Neural progenitor cell (in vitro differentiated cells): ENCODE measurements at places on chromosomes 16 and 17. TPM values are rescaled to one million over a fixed set of nuclear protein-coding genes. Genes with fewer than 3 reads are reported as not detected.

DNA sequence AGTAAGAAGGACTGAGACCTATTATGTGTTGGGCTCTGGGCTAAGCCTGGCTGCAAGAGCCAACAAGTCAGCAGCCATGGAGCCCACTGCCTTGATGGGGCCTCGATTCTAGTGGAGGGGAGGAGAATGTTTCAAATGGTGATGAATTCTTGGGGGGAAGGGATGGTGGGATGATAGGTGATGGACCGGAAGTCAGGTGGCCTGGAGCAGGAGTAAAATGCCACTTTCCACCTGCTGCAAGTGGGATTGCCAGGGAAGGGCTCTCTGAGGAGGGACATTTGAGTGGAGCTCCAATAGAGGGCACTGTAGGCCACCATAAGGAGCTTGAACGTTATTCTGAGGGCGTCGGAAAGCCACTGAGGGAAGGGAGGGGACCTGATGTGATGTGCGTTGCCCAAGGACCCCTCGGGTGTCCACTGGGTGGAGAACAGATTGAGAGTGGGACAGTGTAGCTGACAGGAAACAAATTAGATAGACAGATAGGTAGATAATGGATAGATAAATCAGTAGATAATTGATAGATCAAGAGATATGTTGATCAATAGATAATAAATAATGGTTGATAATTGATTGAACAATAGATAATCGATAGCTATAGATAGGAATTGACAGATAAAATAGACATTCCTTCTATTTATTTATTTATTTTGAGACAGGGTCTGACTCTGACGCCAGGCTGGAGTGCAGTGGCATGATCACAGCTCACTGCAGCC, 18.2 kb upstream of the NXPH3 start:
- H3K4me1 ChIP-seq = peaks cover 5% of the 10 kb centered on the region
- peaks cover 20% of the 10 kb centered on the region for H3K27me3 ChIP-seq
- peak; percentile 89 for DNase-seq
- H3K27ac ChIP-seq = no peak overlapping the region
- H3K4me3 ChIP-seq = no peak overlapping the region

The SLC38A8 gene
- total RNA-seq = not detected in 2 replicates

The TMEM92 gene
- total RNA-seq = 1.8 and 4.4 TPM in 2 replicates

- H3K4me3 ChIP-seq = peak within 1 kb of the TSS; percentile 60
- peaks cover 36% of the 10 kb centered on the region for H3K27me3 ChIP-seq
- DNase-seq = peak; percentile 96
- H3K4me1 ChIP-seq = peaks cover 4% of the 10 kb centered on the region
- peaks cover 17% of the 10 kb centered on the region for H3K36me3 ChIP-seq
- peak within 1 kb of the TSS; percentile 66 for H3K27ac ChIP-seq
These were observed at the start of gene MPHOSPH6 for GRCh38 chr16:82169861-82170845. MPHOSPH6 (minus strand) TSS chr16:82170224; CDS start chr16:82170175, 49 bp downstream.

GRCh38 chr17:55416470-55417052, 5.1 kb downstream of the MMD start:
- no peak overlapping the region for H3K27ac ChIP-seq
- no peak for DNase-seq
- H3K4me3 ChIP-seq = no peak overlapping the region
- H3K27me3 ChIP-seq = no peaks in the 10 kb centered on the region

GRCh38 chr16:66660422-66661209, 35.9 kb downstream of the CMTM4 start:
- peaks cover 5% of the 10 kb centered on the region for H3K4me1 ChIP-seq
- no peak overlapping the region for H3K4me3 ChIP-seq
- no peaks in the 10 kb centered on the region for H3K27me3 ChIP-seq
- no peaks in the 10 kb centered on the region for H3K36me3 ChIP-seq
- no peak overlapping the region for H3K27ac ChIP-seq
- DNase-seq = peak; percentile 75

The OR3A2 gene
- total RNA-seq = 0.15 TPM in 1 of 2 replicates, not detected in the other

DNA sequence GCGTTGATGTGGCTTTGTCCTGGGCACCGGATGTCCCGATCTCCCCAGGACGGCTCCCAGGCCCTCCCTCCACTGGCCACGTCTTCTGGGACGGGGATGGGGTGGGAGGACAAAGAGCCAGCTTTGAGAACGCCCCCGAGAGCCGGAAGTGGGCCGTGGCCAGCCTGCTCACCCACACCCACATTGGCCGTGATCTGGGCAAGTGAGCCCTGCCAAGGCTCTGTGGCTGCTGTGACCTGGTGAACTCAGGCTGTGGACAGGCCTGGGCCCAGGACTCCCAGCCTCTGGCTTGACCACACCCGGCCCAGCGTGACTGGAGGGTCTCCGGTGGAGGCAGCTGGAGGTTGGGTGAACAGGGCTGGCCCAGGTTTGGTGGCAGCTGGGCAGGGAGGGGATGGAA, 3.3 kb downstream of the CDH15 start:
- no peak for DNase-seq
- peaks cover 30% of the 10 kb centered on the region for H3K27me3 ChIP-seq
- peaks cover 19% of the 10 kb centered on the region for H3K4me1 ChIP-seq
- no peak overlapping the region for H3K4me3 ChIP-seq

The FAHD1 gene
- 18.5 and 21.6 TPM in 2 replicates for total RNA-seq

- H3K4me3 ChIP-seq = no peak within 1 kb of the TSS
- no peak within 1 kb of the TSS for H3K27ac ChIP-seq
- no peaks in the 10 kb centered on the region for H3K4me1 ChIP-seq
- H3K27me3 ChIP-seq = no peaks in the 10 kb centered on the region
These were observed at the start of gene ITGAE for GRCh38 chr17:3800362-3801271. ITGAE (minus strand) TSS chr17:3801188; CDS start chr17:3801144, 44 bp downstream.

DNA sequence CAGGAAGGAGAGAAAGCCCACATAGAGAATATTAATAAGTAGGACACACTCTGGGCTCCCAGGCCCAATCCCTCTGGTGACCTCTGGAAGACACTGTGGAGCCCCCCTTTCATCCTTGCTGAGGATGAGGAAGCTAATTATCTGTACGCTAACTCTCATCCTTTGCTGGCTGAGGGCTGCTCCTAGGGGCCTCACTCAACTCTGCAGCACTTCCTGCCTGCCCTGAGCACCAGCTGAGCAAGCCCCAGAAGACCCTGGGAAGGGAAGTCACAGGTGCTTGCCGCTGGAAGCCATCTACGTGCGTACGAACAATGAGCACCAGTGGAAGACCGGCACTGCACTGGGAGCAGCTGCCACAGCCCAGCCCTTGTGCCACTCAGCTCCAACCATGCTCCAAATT, 145.8 kb upstream of the CDH5 start:
- H3K27ac ChIP-seq = no peak overlapping the region
- no peaks in the 10 kb centered on the region for H3K27me3 ChIP-seq
- no peak overlapping the region for H3K4me3 ChIP-seq
- H3K4me1 ChIP-seq = peaks cover 7% of the 10 kb centered on the region
- DNase-seq = no peak

GRCh38 chr17:39927929-39928857, 661 bp downstream of the LRRC3C start:
- no peaks in the 10 kb centered on the region for H3K27me3 ChIP-seq
- peak overlapping the region; percentile 93 for H3K4me3 ChIP-seq
- H3K27ac ChIP-seq = peak overlapping the region; percentile 14
- peaks cover 30% of the 10 kb centered on the region for H3K4me1 ChIP-seq

The MPRIP gene
- 42.1 and 65.0 TPM in 2 replicates for total RNA-seq

DNA sequence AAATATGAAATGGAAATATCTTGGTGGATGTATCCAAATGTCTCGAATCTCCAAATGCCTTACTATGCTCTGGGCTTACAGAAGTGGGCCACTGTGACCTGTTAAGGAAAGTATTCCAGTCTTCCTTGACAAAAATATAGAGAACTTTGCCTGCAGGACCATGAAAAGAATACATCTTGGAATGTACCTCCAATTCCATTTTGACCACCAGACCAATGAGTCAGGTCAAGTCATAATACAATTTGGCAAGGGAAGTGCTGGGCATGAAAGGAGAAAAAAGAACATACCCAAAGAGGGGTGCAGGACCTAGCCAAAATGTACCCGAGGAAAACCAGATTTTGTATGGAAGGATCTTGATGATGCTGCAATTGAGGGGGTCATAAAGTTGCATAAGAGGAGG, 1153.7 kb upstream of the GOT2 start:
- no peaks in the 10 kb centered on the region for H3K27me3 ChIP-seq
- no peak overlapping the region for H3K27ac ChIP-seq
- no peak overlapping the region for H3K4me3 ChIP-seq
- H3K4me1 ChIP-seq = no peaks in the 10 kb centered on the region
- no peaks in the 10 kb centered on the region for H3K36me3 ChIP-seq
- no peak for DNase-seq

DNA sequence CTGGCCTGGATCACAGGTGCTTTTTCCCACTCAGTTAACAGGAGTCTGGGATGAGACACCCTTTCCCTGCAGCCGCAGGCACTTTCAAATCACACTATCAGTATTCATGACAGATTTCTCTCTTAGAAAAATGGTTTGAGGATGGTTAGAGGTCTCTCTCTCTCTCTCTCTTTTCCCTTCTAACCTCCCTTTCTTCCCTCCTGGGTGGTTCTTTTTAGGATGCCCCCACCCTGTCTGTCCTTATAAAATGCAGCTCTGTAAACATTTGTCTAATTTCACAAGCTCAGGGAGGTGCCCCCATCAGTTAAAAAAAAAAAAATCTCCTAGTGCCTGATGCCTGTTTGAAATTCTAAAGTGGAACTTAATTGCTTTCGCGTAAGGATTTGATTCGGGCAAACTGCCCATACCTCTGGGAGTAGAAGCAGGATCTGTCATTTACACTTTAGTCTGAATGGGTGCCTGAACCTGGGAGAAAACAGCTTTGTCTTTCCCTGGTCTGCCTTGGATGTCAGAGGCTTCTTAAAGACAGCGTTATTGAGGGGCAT, 158.8 kb downstream of the CCDC182 start:
- DNase-seq = no peak
- H3K27me3 ChIP-seq = no peaks in the 10 kb centered on the region
- H3K27ac ChIP-seq = no peak overlapping the region
- peaks cover 29% of the 10 kb centered on the region for H3K4me1 ChIP-seq
- no peak overlapping the region for H3K4me3 ChIP-seq

The ZFPM1 gene
- 0.36 and 0.96 TPM in 2 replicates for total RNA-seq

The CRHR1 gene
- total RNA-seq = 2.9 and 3.4 TPM in 2 replicates

GRCh38 chr17:79936641-79937381, 97.6 kb upstream of the CBX4 start:
- no peak for DNase-seq
- H3K36me3 ChIP-seq = no peaks in the 10 kb centered on the region
- H3K4me1 ChIP-seq = peaks cover 11% of the 10 kb centered on the region
- H3K4me3 ChIP-seq = no peak overlapping the region
- H3K27ac ChIP-seq = no peak overlapping the region

DNA sequence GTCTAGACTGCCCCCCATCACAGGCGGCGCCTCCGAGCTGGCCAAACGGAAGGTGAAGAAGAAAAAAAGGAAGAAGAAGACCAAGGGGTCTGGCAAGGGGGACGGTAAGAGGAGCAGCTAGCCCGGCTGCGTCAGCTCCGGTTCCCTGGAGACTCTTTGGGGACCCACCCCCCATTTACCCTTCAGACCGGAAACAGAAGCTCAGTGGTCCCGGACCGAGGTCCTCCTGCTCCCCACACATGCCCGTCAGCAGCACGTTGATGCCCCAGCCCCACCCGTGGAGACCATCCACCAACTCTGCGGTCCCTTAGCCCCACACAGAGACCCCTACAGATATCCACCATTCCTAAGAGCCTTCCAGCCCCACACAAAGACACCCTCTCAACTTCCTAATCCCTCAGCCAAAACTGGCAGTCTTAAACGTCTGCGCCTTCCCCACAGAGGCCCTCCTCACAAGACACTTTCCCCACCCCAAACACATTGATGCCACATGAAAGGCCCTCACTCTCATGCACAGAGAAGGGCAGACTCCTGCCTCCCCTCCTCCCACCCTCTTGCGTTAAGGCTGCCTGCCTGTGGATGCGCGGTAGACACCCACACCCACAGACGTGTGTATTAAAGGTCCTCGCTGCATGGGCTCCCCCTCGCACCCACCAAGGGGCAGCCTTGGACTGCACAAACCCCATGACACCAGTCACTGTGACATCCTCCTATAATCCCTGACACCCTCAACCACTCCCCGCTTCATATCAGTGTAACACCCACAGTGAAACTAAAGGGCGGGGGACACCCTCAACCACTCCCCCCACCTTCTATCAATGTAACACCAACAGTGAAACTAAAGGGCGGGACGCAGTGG, 58.2 kb upstream of the RPH3AL start:
- H3K27me3 ChIP-seq = no peaks in the 10 kb centered on the region
- no peak overlapping the region for H3K27ac ChIP-seq
- H3K4me3 ChIP-seq = peak overlapping the region; percentile 90

The CAVIN1 gene
- 5.5 and 14.0 TPM in 2 replicates for total RNA-seq

DNA sequence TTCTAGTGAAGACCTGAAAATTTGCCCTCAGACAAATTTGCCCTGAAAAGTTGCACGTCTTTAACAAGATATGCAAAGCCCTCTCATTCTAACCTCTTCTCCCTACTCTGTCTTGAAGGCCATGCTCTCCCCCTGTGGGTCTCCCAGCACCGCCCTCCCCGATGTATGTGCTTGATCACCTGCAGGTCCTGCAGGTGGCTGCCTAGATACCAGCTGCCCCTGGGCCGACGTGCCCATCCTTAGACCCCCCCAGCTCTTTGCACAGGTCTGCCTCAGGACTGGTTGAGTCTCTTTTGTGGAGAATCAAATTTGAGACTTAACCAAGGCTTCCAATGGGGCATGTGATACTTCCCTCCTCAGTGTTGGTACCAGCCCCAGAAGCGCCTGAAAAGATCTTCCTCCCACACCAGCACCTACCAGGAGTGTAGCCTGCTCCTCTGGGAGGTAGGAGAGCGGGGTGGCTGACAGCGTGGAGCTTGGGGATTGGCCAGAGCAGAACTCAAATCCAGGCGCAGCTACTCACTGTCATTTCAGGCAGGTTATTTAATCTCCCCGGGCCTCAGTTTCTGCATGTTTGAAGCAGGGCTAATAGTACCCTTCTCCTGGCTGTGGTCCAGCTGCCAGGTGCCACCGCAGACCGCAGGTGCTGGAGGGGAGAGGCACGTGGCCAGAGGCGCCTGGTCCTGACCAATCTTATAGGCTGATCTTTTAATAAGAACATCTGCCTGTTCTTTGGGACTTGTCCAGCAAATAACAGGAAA, 4.5 kb upstream of the MRPL38 start:
- no peak overlapping the region for H3K27ac ChIP-seq
- DNase-seq = no peak
- no peaks in the 10 kb centered on the region for H3K27me3 ChIP-seq
- H3K36me3 ChIP-seq = no peaks in the 10 kb centered on the region
- no peak overlapping the region for H3K4me3 ChIP-seq

DNA sequence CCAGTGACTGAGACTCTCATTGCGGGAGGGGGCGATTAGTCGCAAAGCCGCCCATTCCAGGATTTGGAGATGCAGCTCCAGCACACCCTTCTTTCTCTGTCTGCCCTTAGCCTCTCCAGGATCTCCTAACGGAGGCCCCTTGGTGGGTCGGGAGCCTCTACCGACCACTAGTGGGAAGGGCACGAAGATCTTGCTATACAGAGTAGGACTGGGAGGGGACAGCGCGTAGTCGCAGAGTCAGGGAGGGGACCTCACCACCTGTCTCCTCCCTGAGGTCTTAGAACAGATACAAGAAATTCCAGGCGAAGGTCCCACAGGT, 588 bp upstream of the SMTNL2 start:
- H3K27ac ChIP-seq = no peak overlapping the region
- no peaks in the 10 kb centered on the region for H3K36me3 ChIP-seq
- DNase-seq = peak; percentile 81
- H3K4me1 ChIP-seq = peaks cover 24% of the 10 kb centered on the region
- peaks cover 47% of the 10 kb centered on the region for H3K27me3 ChIP-seq

The PPP1R27 gene
- 0.12 TPM in 1 of 2 replicates, not detected in the other for total RNA-seq
